GM12892 (cell line): ENCODE measurements at places on chromosomes 13 and 19.
A peak's percentile ranks its signal among the peaks of the same experiment; 100 is the strongest.

DNA sequence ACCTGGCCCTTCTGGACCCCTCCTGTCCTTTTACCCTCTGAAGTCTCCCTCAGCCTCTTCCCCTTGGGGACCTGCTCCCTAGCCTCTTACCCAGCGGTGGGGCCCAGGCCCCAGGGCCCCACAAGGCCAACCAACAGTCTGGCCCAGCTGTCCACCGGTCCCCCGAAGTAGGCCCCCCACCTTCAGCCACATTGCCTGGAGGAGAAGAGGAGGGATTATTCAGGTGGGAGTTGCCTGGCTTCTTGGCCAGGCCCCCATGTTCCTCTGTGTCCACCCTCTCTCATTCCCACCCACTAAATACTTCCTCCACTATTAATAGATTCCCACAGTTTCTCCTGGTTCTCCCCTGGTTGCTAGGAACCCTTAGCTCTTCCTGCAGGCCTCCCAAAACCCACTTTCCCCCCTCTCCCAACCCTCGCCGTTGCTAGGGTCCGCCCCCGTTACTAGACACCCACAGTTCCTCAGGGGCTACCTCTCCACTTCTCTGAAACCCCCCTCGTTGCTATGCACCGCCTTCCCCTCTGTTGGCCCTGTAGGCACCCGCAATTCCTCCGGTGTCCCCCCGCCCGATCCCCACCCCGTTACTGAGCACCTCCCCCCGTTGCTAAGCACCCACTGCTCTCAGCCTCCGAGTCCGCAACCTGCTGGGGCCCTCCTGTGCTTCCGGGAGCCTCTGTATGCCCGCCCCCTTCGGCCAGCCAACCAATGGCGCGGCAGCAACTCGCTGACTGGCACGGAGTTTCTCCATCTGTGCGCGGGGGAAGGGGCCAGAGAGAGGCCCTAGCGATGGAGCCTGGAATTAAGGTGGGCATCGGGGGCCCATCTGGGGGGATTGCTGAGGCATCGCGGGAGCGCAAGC is 2.0 kb downstream of the COQ8B start:
- peak; percentile 93 for DNase-seq

- DNase-seq, result no peak
These were observed 1151.0 kb downstream of the DIAPH3 start for GRCh38 chr13:59012731-59013130.

GRCh38 chr13:101654883-101655282 is 202.4 kb downstream of the ITGBL1 start:
- DNase-seq, result no peak

GRCh38 chr19:34351382-34351826 is 13.6 kb upstream of the GPI start:
- DNase-seq, result no peak

GRCh38 chr13:72458701-72459100 is 268.7 kb downstream of the MZT1 start:
- DNase-seq, result no peak

- no peak for DNase-seq
These were observed 18.0 kb downstream of the VAV1 start for GRCh38 chr19:6790194-6791128.

- peak; percentile 17 for DNase-seq
These were observed 155.5 kb downstream of the TBC1D4 start for GRCh38 chr13:75326173-75327134.

- DNase-seq, result no peak
These were observed 11.7 kb downstream of the ATP7B start for GRCh38 chr13:51999510-51999911.

- DNase-seq, result no peak
These were observed 14.1 kb upstream of the PCDH8 start for GRCh38 chr13:52862358-52863206.

- DNase-seq, result peak; percentile 99
These were observed at the start of gene CDC37 for GRCh38 chr19:10403137-10404021. Gene CDC37, minus strand, starts transcription at chr19:10403542. Its CDS starts 63 bp downstream, at chr19:10403479.

- DNase-seq, result no peak
These were observed 37.4 kb downstream of the PTPRS start for GRCh38 chr19:5303208-5303607.

- DNase-seq, result no peak
These were observed 64.2 kb downstream of the CRYL1 start for GRCh38 chr13:20461481-20461859.

GRCh38 chr13:26760832-26761582 is 421 bp upstream of the GPR12 start:
- DNase-seq, result no peak

GRCh38 chr13:29594303-29594709 is 1.2 kb downstream of the SLC7A1 start:
- peak; percentile 41 for DNase-seq

DNA sequence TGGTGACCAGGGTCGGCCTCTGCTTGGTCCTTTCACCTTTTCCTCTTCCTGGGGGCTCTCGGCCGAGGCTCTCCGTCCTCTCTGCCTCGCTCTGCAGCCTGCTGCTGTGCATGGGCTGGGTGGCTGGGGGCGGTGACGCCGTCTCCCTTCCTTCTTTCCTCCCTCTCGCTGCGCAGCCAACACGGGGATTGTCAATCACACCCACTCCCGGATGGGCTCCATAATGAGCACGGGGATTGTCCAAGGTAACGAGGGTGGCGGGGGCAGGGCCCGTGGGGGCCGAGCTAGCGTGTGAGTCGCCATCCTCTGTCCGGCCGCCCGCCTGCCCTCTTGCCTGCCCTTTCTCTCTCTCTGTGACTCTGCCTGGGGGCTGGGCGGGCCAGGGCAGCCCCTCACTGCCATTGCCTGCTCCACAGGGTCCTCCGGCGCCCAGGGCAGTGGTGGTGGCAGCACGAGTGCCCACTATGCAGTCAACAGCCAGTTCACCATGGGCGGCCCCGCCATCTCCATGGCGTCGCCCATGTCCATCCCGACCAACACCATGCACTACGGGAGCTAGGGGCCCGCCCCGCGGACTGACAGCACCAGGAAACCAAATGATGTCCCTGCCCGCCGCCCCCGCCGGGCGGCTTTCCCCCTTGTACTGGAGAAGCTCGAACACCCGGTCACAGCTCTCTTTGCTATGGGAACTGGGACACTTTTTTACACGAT is 7.1 kb downstream of the YIPF2 start:
- DNase-seq, result no peak

DNA sequence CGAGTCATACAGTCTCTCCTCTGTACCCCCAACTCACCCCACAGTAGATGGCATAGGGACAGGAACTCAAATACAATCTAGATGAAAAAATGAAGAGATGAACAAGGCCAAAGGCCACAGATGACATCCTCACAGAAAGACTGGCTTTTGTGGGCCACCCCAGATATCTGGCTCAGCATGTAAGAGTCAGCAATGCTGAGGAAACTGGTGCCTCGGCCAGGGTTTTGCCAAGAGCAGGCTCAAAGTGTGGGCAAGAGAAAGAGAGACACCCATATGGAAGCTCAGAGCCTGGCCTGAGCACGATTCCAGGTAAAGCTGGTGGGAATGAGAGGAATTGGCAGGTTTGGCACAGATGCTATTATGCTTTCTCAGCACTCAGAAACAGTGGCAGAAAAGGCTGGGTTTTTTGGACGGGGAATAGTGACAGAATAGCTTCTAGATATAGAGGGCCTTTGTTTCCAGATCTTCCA is 460.6 kb downstream of the FOXO1 start:
- no peak for DNase-seq

DNA sequence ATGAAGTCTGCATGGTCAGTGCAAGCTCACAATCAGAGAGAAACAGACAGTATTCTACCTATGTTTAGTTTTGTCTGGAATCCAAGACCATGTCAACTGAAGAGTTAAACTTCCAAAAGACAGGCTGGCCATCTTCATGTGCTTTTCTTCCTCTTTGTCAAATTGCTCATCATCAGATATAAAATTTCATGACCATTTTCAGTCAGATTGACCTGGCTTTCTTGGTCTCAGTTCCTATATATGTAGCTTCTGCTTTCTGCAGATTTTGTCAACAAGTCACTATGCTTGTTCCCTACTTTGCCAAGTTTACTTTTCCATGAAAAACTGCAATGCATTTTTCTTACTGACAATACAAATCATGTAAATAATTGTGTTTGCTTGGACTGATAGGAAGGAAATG is 13.9 kb downstream of the SLC46A3 start:
- DNase-seq, result no peak

- peak; percentile 62 for DNase-seq
These were observed 144.1 kb downstream of the DPF1 start for GRCh38 chr19:38079926-38080380.

- peak; percentile 9 for DNase-seq
These were observed 232.0 kb downstream of the B3GLCT start for GRCh38 chr13:31431722-31432137.

- DNase-seq, result no peak
These were observed 208.3 kb upstream of the PCDH9 start for GRCh38 chr13:67438465-67438864.

- no peak for DNase-seq
These were observed 34.3 kb upstream of the IL17D start for GRCh38 chr13:20669162-20669561.

DNA sequence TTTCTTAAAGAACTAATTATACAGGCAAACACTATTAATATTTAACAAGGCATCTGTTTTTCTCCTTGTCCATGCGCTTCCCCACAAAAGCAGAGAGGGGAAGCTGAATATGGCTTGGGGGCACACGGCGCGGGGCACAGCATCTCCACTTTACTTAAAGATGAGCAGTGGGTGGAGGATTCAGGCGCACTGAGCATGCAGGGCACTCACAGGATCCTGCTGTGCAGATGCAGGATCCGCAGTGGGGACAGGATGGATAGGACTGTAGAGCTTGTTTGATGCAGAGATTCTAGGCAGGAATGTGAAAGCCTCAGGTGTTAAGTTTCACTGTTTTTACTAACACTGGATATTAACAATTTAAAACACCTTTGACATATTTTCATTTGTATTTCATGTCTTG is 43.3 kb downstream of the ATP11A start:
- DNase-seq, result no peak

DNA sequence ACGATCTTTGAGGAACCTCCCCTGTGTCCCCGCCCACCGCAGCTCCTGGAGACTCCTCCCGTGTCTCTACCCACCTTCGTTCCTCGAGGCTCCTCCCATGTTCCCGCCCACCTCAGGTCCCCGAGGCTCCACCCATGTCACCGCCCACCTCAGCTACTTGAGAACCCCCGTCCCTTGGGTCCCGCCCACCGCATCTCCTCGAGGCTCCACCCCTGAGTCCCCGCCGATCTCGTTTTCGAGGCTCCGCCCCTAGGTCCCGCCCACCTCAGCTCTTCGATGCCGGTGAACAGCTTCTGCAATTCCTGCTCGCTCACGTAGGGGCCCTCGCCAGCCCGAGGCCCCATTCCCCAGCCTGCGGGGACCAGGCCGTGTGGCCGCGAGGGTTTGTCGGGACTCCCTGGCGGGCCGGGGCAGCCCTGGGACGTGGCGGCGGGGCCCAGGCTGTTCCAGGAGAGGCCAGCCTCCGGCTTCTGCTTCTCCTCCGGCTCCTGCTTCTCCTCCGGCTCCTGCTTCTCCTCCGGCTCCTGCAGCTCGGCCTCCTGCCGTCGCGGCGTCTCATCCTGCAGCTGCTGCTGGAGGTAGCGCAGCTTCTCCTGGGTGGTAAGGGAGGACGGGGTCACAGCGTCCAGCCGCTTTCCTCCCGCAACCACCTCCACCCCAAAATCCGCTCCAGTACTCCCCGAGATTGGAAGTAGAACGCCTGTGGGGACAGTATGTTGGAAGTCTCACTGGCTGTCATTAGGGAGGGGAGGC is 16.7 kb downstream of the TSKS start:
- no peak for DNase-seq

- DNase-seq, result no peak
These were observed 97.7 kb upstream of the IPO5 start for GRCh38 chr13:97855570-97856303.

DNA sequence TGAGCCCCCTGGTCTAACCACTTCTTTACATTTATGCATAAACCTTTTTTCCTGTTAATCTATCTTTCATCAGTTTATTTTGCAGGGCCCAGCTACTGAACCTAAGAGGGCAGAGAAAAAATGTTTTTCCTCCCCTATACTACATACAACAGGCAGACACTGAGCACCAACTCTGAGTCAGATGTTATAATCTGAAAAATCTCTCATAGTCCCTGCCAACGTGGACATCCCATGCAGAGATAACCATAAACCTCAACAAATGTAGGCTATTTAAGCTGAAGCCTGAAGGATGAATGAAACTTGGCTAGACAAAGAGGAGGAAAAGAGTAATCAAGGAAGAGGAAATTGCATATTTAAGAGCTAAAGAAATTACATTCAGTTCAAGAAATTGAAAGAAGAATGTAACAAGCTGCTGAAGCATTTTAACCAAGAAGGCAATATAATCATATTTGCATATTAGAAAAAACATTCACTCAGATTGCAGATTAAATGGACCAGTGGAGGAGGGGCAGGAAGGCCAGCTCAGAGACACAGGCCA is 2.6 kb downstream of the NEK3 start:
- no peak for DNase-seq

DNA sequence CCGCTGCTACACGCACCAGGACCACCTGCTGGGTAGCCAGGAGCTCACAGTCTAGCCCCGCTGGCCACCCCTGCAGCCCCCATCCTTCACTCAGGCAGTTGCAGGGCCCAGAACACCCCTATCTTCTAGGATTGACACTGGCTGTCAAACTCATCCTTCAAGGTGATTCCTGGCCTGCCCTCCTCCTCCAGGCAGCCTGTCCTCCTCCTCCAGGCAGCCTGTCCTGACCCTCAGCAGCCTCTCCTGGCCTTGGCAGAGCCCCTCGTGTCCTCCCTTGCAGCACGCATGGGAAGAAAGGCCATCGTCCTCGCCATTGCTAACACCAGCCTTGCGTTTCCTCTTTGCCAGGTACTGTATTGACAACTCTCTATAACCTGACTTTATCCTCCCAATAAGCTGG is 3.8 kb upstream of the EPS8L1 start:
- DNase-seq, result no peak

GRCh38 chr13:113941571-113942191 is 32.2 kb downstream of the C13orf46 start:
- no peak for DNase-seq

DNA sequence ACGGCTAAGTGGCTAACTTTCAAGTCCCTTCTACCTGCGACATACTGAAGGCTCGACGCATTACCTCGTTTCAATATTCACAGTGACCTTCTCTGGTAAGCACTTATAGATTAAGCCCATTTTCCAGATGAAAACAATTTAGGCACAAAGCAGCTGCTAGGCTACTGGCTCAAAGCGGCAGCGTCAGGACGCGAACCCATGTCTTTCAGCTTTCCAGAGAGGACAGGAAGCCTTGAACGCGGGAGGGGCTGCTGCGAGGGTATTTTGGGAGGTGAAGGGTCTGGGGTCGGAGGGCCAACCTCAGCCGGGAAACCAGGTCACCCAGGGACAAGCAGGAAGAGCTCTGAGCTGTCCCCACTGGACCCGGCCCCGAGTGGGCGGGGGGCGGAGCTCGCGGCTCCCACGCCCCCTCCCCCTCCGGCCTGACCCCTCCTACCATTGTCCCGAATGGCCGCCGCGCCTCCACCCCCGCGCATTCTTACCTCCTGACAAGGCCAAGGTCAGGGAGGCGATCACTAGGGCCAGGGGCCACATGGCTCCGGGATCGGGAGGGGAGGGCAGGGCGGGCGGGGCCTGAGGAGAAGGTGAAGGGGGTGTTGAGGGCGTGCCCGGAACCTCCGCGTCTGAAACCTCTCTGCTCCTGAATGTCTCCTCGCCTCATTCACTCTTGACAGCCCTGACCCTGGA is at the start of gene KLK13:
Gene KLK13 (minus strand): TSS at position 559 of the 687 bp plus-strand sequence. CDS start 25 bp downstream, at position 534.
- DNase-seq, result no peak

- DNase-seq, result no peak
These were observed 117.1 kb downstream of the STARD13 start for GRCh38 chr13:33168321-33168960.

GRCh38 chr13:89749888-89750287 is 1597.6 kb upstream of the MIR17HG start:
- no peak for DNase-seq
